IMR-90 (cell line): ENCODE measurements at places on chromosomes 5 and 9.

DNA sequence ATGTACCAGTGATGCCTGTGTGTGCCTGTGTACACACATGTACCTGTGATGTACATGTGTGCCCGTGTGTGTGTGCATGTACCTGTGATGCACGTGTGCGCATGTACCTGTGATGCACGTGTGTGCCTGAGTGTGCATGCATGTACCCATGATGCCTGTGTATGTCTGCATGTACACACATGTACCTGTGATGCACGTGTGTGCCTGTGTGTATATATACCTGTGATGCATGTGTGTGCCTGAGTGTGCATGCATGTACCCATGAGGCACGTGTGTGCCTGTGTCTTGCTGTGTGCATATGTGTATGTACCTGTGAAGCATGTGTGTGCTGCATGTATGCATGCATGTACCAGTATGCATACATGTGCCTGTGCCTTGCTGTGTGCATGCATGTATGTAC is 419.0 kb downstream of the IRX2 start:
- no peak for DNase-seq

DNA sequence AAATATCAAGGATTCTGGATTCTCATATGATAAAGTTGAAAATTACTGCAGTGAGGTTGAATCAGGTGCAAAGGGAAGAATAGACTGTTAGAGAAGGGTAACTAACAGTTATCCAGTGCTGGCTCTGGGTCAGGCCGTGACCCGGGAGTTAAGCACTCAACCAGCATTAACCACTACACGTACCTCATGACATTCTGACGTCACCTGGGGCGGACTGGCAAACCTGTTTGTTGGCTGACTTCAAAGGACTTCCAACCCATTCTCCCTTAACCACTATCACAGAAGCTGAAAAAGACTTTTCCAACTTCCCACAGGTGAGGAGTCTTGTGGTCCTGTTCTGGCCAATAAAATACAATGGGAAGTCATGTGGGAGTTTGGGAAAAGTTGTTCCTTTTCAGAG is 268.9 kb downstream of the ENC1 start:
- no peak for DNase-seq

- no peak for DNase-seq
Measured at GRCh38 chr9:38308136-38308535, 84.4 kb upstream of the ALDH1B1 start.

DNA sequence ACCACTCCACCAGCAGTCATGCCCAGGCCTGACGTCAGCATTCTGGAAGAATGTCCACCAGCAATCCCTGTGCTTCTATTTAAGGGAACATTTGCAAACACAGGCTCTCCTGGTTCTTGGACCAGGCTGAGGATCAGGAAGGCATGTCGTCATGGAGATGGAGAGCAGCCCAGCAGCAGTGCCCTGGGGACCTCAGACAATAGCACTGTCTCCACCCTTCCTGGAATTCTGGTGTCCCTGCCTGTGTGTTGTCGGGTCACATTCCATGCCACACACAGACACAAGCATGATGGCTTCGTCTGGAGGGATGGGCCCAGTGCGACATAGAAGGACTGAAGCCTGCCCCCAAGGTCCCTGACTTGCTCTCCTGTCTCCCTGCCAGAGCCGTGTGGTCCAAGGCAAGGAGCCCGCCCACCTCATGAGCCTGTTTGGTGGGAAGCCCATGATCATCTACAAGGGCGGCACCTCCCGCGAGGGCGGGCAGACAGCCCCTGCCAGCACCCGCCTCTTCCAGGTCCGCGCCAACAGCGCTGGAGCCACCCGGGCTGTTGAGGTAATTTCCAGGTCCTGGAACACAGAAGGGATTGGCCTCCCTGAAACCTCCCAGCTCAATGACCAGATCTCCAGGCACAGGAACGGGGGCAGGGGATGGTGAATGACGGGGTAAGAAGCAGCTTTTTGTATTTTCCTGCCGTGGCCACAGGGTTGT is 43.8 kb downstream of the STOM start:
- peak; percentile 44 for DNase-seq

GRCh38 chr9:109167716-109168115 is 667 bp upstream of the FRRS1L start:
- no peak for DNase-seq
